Activated CD4-positive, alpha-beta memory T cell treated with anti-CD3 and anti-CD28 coated beads for 36 hours (primary cell): ENCODE measurements at places on chromosomes 4 and X. TPM values are rescaled to one million over a fixed set of nuclear protein-coding genes. Genes with fewer than 3 reads are reported as not detected.

Gene CT83
- total RNA-seq: not detected

DNA sequence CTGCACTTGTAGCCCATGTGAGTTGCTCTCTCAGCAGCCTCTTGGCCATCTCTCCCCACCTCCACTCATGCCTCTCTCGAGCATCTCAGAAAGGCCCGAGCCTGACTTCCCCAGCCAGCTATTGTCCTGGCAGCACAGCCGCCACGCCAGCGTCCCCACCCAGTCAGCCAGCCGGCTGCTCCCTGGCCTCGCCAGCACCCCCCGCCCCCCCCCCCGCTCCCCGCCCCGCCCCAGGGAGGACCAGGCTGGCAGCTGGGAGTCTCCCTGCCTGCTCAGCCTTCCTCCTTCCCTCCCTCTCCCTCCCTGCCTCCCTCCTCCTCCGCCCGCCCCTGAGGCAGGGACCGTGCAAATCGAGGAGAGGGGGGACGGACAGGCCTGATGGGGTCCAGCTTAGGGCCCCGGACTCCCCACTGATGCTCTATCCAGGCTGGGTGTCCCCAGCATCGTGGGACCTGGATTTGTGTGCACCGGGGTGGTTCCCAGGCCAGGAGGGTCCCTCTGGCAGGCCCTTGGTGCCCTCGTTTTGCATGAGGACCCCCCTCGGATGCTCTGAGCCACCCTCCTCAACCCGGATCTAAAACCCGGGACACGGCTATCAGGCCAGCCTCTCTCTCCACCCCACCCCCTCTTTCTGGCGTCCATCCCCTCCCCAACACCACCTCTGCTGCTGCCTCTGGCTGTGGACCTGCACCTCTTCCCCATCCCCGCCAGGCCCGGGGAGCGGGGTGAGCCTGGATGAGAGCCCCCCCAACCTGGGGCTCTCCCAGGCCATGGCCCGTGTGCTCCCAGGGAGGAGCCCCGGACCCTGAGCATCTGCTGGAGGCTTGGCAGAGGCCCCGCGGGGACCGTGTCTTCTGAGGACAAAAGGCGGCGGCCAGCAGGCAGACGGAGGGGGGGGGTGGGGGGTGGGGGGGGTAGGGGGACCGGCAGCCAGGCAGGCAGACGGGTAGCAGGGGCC is at the start of gene GPR173:
TSS of gene GPR173 (plus strand) at position 621 of the 958 bp plus-strand sequence. CDS start 27,833 bp downstream, outside the sequence.
- DNase-seq: no peak

DNA sequence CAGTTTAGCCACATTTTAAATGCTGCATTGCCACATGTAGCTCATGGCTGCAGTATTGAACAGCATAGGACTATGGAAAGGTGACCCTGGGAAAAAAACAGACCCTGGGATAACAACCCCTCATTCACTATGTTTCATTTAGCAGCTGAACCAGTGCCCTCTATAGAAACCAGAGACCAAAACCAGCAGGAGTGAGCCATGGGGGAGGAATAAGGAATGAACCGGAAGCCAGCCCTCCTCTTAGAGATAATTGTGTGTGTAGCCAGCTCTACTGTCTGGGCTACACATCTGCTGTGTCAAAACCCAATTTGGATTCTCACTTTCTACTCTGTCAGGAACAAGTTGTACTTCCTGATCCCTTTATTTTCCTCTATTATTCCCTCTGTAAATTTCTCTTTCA is 158.5 kb upstream of the S100G start:
- DNase-seq: no peak

GRCh38 chrX:72273718-72274117 is 3.3 kb downstream of the RPS4X start:
- peak; percentile 62 for DNase-seq

- no peak for DNase-seq
Observed at GRCh38 chrX:15014281-15014680, 141.1 kb downstream of the MOSPD2 start.

- DNase-seq: no peak
Observed at GRCh38 chr4:120971884-120972283, 49.4 kb upstream of the PRDM5 start.

- no peak for DNase-seq
Observed at GRCh38 chr4:83556816-83557215, 20.9 kb downstream of the GPAT3 start.

Gene DIPK2B
- total RNA-seq: not detected

Gene ARHGAP36
- not detected for total RNA-seq

DNA sequence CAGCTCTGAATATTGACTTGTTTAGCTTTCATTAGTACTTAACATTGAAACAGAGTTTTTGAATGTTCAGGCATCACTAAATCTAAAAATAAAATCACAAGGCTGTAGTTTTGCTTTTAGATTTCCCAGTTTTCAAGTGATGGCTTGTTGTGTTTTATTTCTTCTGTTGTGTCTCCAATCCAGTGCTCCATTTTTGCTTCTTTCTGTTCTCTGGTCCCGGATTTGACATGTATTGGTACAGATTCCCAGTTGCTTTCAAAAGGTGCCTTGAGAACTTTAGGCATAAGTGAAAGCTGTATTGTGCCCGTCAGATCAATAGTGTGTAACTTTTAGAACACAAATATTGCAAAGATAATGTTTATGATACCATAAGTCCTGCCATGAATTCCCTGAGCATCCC is 53.2 kb downstream of the ARHGAP10 start:
- DNase-seq: no peak

Gene INTU
- total RNA-seq: 0.48 TPM

GRCh38 chr4:138242076-138242833 is at the start of gene SLC7A11:
Gene SLC7A11 (minus strand): TSS chr4:138242349. CDS start chr4:138242069, 280 bp downstream.
- peak; percentile 69 for DNase-seq

DNA sequence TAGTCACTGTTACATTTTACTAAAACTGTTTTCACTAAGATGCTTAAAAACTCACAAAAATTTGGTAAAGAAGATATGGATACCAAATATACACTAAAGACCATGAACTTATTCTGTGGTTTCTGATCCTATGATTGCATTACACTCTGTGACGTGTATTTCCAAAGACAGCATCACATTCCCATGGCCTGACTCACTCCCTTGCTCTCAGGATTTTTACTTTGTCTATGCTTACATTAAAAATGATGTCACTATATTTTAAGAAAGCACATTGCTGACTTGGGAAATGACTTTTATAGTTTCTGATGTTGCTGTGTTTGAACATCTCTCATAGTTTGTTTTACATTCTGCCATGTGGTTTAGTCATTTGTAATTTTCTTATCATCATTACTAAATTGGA is 327.9 kb upstream of the MAGEB18 start:
- no peak for DNase-seq

Gene MCTS1
- 70.9 TPM for total RNA-seq

Gene FAM241A
- total RNA-seq: 3.1 TPM

GRCh38 chr4:15684498-15684897 is 2.9 kb downstream of the FAM200B start:
- DNase-seq: no peak

DNA sequence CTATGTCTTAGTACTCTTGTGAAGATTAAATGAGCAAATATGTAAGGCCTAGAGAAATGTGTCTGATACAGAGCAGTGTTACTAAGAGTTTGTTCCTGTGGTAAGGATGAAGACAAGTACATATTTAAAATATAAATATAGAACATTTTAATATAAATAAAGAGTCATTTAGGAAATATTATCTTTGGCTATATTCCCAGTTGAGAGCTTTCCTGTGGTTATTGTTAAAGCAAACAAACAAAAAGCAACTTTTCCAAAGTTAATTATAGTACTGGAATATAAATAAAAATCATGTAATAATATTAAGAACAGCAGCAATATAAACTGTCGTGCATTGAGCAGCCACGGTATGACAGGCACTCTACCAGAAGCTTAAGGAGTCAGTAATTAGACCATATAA is 472.5 kb downstream of the INPP4B start:
- no peak for DNase-seq

DNA sequence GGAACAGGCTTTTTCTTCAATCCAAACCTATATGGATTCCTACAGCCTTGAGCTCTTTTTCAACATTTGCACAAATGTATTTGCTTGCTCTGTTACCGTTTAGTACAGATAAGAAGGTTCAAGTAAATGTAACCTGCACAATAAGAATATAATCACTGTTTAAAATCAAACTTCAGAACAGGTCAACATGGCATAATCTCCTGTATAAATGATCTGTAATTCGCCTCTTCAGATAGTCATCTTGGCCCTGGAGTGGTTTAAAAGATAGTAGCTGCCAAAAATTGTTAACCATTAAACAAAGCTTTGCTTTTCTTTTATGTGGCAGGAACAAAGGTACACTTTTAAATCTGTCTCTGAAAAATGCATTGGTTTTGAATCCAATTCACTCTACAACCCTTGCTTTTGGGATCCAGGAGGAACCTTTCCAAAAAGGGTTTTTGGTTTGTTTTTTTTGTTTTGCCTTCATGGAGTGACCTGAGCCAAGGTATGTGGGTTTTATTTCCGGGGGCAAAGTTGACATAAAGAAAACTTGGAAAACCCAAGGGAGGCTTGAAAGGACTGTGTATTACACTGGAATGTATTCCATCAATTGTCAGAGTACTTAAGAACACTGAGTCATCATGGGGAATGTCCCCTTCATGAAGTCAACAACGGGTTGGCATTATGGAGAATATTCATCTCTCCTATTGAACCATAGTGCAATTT is 210.4 kb upstream of the HCCS start:
- DNase-seq: no peak

- peak; percentile 74 for DNase-seq
Observed at GRCh38 chr4:1628892-1629698, 55.0 kb downstream of the FAM53A start.

GRCh38 chrX:155148724-155149537 is 67.3 kb upstream of the VBP1 start:
- DNase-seq: peak; percentile 36

Gene TCEAL9
- total RNA-seq: 2.6 TPM

GRCh38 chr4:56301181-56301996 is 85.9 kb downstream of the AASDH start:
- DNase-seq: peak; percentile 78

Gene NDP
- total RNA-seq: not detected

Gene IBSP
- total RNA-seq: not detected

- peak; percentile 55 for DNase-seq
Observed at GRCh38 chr4:120921456-120922380, 808 bp downstream of the PRDM5 start.

Gene MXRA5
- not detected for total RNA-seq

GRCh38 chr4:83876047-83876446 is 340.1 kb downstream of the GPAT3 start:
- no peak for DNase-seq

Gene MAGEB5
- total RNA-seq: not detected

DNA sequence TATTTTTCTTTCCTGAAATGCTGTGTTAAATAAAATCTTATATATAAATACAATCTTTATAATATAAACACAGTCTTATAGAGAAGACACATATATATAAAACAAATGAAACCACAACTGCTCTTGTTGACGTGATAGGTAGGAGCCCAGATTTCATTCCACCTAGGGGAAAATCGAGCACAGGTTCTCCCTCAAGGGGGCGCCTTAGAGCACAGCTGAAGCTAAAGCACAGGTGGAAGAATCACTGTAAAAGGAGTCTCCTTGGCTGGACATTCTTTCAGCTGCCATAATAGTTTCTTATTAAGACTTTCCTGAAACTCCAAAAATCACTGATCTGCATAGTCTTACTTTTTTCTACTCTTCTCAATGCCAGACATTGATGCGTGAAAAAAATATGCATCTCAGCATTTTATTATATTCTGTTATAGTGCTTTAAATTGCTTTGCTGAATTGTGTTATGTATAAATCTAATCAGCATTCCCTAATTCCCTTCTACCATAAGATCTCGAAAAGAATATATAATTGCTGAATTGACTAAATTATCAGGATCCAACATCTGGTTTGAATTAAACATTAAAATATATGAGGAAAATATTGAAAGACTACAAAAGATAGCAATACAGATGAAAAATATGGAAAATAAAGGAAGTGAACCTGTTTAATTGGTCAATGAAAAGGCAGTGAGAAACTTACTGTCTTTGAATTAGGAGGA is 25.5 kb upstream of the RXFP1 start:
- peak; percentile 51 for DNase-seq

Gene STK32B
- not detected for total RNA-seq

GRCh38 chr4:80471756-80472155 is 136.2 kb downstream of the CFAP299 start:
- DNase-seq: no peak

DNA sequence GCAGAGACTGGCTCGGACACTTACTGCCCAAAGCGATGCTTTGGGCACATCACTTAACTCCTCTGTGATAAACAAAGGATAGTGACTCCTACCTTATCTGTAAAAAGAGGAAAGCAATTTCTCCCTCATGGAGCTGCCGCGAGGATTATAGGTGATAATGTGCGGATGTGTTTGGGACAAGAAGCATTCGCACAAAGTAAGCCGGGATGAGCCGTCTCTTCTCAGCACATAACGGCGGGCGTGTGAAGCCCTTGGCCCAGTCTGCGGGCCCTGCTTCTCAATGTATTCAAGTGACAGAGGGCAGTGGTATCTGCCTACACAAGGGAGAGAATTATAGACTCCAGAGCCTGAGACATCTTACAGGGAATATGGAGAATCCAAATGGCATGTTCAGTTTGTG is 550.3 kb upstream of the CPEB2 start:
- DNase-seq: no peak

DNA sequence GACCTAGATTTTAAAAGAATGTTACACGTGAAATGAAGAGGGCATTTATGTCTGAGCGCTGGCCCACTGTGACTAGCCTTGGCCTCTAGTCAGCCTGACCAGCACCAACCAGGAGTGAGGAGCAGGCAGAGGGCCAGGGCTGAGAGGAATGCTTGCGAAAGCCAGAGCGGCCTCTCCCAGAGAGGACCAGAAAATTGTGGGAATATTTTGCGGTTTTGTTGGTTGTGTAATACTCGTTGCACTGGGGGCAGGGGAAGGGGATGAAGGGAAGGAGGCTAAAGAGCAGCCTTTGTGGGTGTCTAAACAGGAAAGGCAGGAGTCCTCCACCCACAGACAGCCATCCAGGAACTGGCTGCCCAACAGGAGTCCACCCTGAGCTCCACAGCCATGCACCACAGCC is 3.8 kb downstream of the GABRE start:
- DNase-seq: no peak

Gene P2RY4
- total RNA-seq: not detected

- no peak for DNase-seq
Observed at GRCh38 chr4:87241336-87241735, 20.9 kb upstream of the KLHL8 start.

DNA sequence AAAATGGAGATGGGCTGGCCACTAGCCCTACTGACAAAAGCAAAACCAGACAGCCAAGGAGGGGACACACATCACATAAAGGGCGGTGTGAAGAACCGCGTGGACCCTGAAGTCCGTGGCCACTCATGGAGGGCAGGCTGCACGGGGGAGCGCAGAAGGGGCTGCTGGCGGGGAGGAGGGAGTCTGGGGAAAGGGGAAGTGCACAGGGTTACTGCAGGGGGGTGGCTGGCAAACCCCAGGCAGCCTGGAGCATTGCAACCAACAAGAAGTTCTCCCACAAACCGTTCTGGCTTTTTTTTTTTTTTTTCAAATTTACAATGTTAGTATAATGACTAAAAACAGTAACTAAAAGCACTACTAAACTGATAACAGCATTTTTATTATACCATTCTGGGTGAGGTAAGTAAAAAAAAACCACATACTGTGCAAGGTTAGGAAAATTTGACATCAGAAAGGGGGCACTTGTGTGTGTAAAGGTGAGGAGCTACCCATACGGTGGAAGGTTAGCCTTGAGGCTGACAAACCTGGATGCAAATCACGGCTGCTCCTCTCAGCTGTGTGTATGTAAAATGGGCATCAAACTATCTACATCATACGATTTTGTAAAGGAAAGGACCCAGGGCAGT is 87.1 kb downstream of the TSPAN5 start:
- no peak for DNase-seq

- no peak for DNase-seq
Observed at GRCh38 chr4:125131891-125132680, 182.7 kb upstream of the FAT4 start.

Gene NIPAL1
- 1.3 TPM for total RNA-seq
